ENCODE measurements at places on chromosomes 2 and 18.

DNA sequence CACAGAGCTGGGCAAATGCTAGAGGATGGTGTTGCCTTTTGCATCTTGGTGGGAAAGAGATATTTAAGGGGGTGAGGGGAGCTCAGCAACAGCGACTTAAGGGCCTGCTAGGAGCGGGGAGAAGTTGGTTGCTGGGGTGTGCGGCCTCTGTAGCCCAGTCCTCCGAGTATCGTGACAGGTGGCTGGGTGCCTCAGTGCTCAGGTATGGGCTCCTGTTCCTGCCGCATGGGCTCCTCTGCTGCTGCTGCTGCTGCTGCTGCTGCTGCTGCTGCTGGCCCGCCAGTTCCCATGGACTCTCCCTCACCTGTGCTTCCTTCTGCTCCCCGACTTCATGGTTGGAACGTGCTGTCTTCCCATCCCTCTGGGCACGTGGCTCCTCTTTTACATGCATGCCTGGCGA is 22.0 kb downstream of the AGAP1 start:
- H3K27ac ChIP-seq, result no peak overlapping the region
- no peak for DNase-seq

DNA sequence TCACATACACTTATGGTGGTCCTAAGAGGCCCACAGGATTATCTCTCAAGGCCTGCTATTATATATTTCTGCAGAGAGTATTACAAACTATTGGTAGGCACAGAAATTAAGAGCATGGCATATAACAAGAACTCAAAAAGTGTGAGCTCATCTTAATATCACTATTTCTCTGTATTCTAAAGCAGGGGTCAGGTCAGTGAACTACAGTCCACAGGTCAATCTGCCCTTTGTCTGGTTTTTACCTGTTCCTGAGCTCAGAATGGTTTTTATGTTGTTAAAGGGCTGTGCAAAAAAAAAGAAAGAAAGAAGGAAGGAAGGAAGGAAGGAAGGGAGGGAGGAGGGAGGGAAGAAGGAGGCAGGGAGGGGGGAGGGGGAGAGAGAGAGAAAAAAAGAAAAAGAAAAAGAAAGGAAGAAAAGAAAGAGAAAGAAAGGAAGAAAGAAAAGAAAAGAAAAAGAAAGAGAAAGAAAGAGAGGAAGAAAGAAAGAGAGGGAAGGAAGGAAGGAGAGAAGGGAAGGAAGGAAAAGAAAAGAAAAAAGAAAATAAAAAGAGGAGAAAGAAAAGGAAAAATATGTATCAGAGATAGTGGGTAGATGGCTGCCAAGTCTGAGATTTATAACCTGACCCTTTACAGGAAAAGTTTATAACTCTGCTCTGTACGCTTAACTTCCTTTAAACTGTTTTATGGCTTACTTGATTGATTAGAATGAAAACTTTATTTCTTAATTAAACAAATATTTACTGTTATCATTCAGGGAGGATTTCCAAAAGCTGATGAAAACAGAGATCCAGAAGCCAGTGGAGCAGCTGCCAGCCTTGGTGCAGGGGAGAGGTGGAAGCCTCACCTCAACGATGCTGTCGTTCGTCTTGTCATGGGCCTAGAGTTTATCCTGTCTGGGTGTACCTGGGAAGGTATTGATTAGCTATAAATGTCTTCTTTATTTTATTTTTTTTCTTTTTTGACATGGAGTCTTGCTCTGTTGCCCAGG is 11.2 kb upstream of the SCYGR1 start:
- H3K4me3 ChIP-seq, result no peak overlapping the region
- no peak for DNase-seq
- peaks cover 8% of the 10 kb centered on the region for H3K4me1 ChIP-seq
- H3K36me3 ChIP-seq, result no peaks in the 10 kb centered on the region

DNA sequence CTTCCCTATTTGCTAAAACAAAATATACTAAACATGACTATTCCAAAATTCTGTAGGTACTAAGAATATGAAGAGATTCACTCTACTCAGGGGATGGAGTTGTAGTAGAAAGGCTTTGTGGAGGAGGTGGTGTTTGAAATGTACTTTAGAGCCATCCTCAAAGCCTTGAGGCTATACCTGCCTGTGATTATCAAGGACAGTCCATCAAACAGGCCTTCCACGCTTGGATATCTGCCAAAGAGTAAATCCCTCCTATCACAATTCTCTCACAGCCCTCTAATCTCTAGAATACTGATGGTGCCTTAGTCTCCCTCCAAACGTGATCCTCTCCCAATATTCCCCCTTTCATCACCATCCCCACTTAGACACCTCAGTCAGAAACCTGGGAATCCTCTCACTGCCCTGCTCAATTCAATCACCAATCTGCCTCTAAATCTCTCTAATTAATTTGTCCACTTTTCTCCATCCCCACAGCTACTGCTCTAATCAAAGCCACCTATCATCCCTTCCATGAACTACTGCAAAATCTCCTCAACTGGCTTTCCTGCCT is 13.1 kb downstream of the SOS1 start:
- H3K4me3 ChIP-seq, result no peak overlapping the region
- H3K4me1 ChIP-seq, result no peaks in the 10 kb centered on the region

- no peak for DNase-seq
- no peaks in the 10 kb centered on the region for H3K27me3 ChIP-seq
- H3K4me3 ChIP-seq, result no peak overlapping the region
These were observed 50.6 kb upstream of the OSR1 start for GRCh38 chr2:19409046-19409445.

- no peak for DNase-seq
- H3K4me3 ChIP-seq, result no peak overlapping the region
- H3K36me3 ChIP-seq, result no peaks in the 10 kb centered on the region
- no peak overlapping the region for H3K27ac ChIP-seq
- H3K4me1 ChIP-seq, result no peaks in the 10 kb centered on the region
These were observed 38.7 kb upstream of the ATL2 start for GRCh38 chr2:38415728-38416291.

DNA sequence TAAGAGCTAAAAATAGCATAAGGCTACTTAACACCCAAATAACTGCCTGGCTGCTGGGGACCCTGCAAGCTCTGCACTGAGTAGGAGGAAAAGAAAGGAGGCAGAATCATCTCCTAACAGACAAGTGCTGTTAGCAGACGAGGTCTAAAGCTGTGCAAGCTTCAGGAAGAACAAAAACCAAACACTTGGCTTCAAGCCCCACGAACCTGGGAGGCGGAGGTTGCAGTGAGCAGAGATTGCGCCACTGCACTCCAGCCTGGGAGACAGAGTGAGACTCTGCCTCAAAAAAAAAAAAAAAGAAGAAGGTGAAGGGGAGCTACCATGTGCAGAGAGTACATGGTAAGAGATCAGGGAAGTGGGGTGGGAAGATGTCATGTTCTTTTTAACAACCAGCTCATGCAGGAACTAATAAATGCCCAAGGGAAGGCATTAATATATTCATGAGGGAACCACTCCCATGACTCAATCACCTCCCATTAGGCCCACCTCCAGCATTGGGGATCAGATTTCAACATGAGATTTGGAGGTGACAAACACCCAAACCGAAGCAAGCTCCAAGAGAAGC is 28.8 kb upstream of the INO80C start:
- H3K27ac ChIP-seq, result no peak overlapping the region
- no peaks in the 10 kb centered on the region for H3K27me3 ChIP-seq
- peak overlapping the region; percentile 19 for H3K4me3 ChIP-seq
- no peaks in the 10 kb centered on the region for H3K36me3 ChIP-seq
- peaks cover 14% of the 10 kb centered on the region for H3K4me1 ChIP-seq

- no peak overlapping the region for H3K27ac ChIP-seq
- no peaks in the 10 kb centered on the region for H3K27me3 ChIP-seq
- DNase-seq, result no peak
- no peaks in the 10 kb centered on the region for H3K36me3 ChIP-seq
- H3K4me1 ChIP-seq, result peaks cover 6% of the 10 kb centered on the region
- H3K4me3 ChIP-seq, result no peak overlapping the region
These were observed 40.3 kb upstream of the ZSWIM2 start for GRCh38 chr2:186889101-186889879.

- H3K4me3 ChIP-seq, result no peak overlapping the region
- H3K27ac ChIP-seq, result no peak overlapping the region
- H3K4me1 ChIP-seq, result no peaks in the 10 kb centered on the region
- no peak for DNase-seq
These were observed 81.1 kb downstream of the LONRF2 start for GRCh38 chr2:100241236-100241635.

- no peak for DNase-seq
- H3K4me3 ChIP-seq, result no peak overlapping the region
- no peaks in the 10 kb centered on the region for H3K27me3 ChIP-seq
- H3K36me3 ChIP-seq, result peaks cover 13% of the 10 kb centered on the region
- H3K27ac ChIP-seq, result no peak overlapping the region
These were observed 123.0 kb downstream of the MAP4K4 start for GRCh38 chr2:101820519-101820918.

GRCh38 chr2:180675170-180675569 is 305.2 kb upstream of the UBE2E3 start:
- no peaks in the 10 kb centered on the region for H3K36me3 ChIP-seq
- H3K4me1 ChIP-seq, result peaks cover 37% of the 10 kb centered on the region
- no peak overlapping the region for H3K27ac ChIP-seq
- H3K4me3 ChIP-seq, result no peak overlapping the region
- H3K27me3 ChIP-seq, result no peaks in the 10 kb centered on the region

GRCh38 chr2:183522489-183523266 is 398.4 kb downstream of the NUP35 start:
- H3K4me1 ChIP-seq, result no peaks in the 10 kb centered on the region
- no peak overlapping the region for H3K4me3 ChIP-seq
- no peaks in the 10 kb centered on the region for H3K27me3 ChIP-seq
- DNase-seq, result peak; percentile 6
- H3K27ac ChIP-seq, result no peak overlapping the region

- H3K4me3 ChIP-seq, result no peak overlapping the region
- H3K36me3 ChIP-seq, result no peaks in the 10 kb centered on the region
- H3K27me3 ChIP-seq, result no peaks in the 10 kb centered on the region
- H3K27ac ChIP-seq, result no peak overlapping the region
- peaks cover 29% of the 10 kb centered on the region for H3K4me1 ChIP-seq
These were observed 155.9 kb downstream of the ESCO1 start for GRCh38 chr18:21444465-21445212.

- no peak overlapping the region for H3K4me3 ChIP-seq
- peak overlapping the region; percentile 64 for H3K27ac ChIP-seq
- H3K36me3 ChIP-seq, result no peaks in the 10 kb centered on the region
- peaks cover 39% of the 10 kb centered on the region for H3K4me1 ChIP-seq
These were observed 90.6 kb upstream of the LPIN2 start for GRCh38 chr18:3103576-3103975.

DNA sequence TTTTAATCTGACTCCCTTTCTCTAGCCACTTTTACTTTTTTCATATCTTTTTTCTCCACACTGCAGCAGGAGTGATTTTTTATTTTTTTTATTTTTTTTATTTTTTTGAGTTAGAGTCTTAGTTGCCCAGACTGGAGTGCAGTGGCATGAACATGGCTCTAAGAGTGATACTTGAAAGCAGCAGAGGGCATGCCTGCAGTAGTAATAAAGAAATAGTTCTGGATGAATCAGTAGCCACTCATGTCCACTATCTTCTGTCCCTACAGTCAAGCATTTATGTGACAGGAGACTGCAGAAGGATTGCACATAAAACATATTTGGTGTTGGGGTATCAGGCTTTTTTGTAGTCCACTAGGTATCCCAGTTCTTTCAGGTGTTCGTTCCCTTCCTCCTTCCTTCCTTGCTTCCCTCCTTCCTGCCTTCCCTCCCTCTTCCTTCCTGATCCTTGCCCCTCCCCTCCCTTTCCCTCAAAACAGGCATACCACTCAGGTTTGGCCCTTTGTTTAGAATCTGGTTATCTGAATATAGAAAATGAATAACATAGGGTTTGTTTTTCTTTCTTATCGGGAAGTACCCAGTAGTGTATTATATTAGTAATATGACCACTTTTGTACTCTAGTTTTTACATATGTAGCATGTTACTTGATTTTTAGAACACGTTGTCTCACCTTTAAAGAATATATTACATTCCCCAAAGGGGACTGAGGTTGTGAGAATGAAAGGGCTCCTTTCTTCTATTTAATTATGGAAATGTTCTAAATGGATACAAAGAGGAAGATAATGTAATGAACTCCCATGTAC is 23.5 kb downstream of the MIB1 start:
- no peaks in the 10 kb centered on the region for H3K27me3 ChIP-seq
- no peak overlapping the region for H3K27ac ChIP-seq
- DNase-seq, result no peak
- no peaks in the 10 kb centered on the region for H3K4me1 ChIP-seq

GRCh38 chr2:33108483-33109443 is 162.0 kb downstream of the LTBP1 start:
- 0 out of 2 replicates have a peak, but pooled peaks cover 7% of the 10 kb centered on the region for H3K4me1 ChIP-seq
- H3K27me3 ChIP-seq, result no peaks in the 10 kb centered on the region
- H3K36me3 ChIP-seq, result no peaks in the 10 kb centered on the region

GRCh38 chr2:224884188-224884587 is 158.1 kb downstream of the DOCK10 start:
- H3K27ac ChIP-seq, result no peak overlapping the region
- H3K4me1 ChIP-seq, result no peaks in the 10 kb centered on the region
- no peaks in the 10 kb centered on the region for H3K36me3 ChIP-seq
- no peak for DNase-seq
- no peaks in the 10 kb centered on the region for H3K27me3 ChIP-seq
- no peak overlapping the region for H3K4me3 ChIP-seq

GRCh38 chr18:13592246-13592645 is 134.1 kb downstream of the FAM210A start:
- no peak overlapping the region for H3K4me3 ChIP-seq
- H3K4me1 ChIP-seq, result no peaks in the 10 kb centered on the region
- H3K27me3 ChIP-seq, result peaks cover 12% of the 10 kb centered on the region

DNA sequence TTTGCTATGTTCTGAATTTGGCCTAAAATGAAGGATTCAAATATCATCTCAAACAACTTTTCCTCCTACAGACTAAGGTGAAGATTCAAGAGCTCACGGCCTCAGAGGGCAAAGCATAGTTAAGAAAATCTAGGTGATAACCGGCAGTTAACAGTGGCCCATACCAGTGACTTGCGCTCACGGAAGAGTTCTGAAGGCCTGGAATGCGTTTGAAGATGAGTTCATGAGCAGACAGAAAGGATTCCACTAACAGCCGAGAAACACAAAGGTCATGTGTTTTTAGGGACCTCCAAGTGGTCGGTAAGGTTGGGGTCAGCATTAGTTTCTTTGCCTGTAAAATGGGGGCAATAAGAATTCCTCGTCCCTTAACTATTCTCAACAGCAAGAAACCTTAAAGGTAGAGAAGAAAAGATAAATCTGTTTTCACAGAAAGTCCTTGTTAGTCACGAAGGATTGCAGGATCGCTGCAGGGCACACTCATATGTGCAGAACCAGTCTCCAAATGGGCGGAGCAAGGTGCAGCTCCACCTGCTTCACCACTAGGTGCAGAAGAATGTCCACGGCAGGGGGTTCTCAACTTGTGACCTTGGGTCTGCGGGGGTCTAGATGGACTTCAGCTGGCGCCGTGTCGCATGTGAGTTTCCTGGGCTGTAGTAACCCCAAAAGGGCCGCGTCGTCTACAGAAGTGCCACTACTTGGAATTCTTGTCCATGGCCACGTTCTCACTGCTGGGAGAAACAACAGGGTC is 708 bp upstream of the RPIA start:
- H3K4me3 ChIP-seq, result peak overlapping the region; percentile 84
- peak; percentile 49 for DNase-seq
- peaks cover 19% of the 10 kb centered on the region for H3K4me1 ChIP-seq
- H3K27me3 ChIP-seq, result no peaks in the 10 kb centered on the region
- H3K36me3 ChIP-seq, result no peaks in the 10 kb centered on the region
- peak overlapping the region; percentile 61 for H3K27ac ChIP-seq
